ENCODE measurements at places on chromosomes 6 and 20.

- no peak for DNase-seq
Observed at GRCh38 chr20:47551222-47551621, 49.5 kb downstream of the NCOA3 start.

DNA sequence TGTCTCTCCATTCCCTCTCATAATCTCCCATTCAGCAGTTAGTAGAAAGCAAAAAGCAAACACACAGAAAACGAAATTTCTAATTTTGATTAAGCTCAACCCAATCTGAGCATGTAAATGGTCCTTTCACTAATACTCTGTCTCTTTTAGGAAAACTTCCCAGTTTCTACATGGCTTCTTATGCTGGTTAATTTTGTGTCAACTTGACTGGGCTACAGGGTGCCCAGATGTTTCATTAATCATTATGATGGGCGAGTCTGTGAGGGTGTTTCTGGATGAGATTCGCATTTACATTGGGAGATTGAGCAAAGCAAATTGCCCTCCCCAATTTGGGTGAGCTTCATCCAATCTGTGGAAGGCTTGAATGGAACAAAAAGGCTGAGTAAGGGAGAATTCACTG is 142.2 kb downstream of the MBOAT1 start:
- no peak for DNase-seq

- DNase-seq = no peak
Observed at GRCh38 chr6:125688138-125688537, 61.3 kb upstream of the HEY2 start.

DNA sequence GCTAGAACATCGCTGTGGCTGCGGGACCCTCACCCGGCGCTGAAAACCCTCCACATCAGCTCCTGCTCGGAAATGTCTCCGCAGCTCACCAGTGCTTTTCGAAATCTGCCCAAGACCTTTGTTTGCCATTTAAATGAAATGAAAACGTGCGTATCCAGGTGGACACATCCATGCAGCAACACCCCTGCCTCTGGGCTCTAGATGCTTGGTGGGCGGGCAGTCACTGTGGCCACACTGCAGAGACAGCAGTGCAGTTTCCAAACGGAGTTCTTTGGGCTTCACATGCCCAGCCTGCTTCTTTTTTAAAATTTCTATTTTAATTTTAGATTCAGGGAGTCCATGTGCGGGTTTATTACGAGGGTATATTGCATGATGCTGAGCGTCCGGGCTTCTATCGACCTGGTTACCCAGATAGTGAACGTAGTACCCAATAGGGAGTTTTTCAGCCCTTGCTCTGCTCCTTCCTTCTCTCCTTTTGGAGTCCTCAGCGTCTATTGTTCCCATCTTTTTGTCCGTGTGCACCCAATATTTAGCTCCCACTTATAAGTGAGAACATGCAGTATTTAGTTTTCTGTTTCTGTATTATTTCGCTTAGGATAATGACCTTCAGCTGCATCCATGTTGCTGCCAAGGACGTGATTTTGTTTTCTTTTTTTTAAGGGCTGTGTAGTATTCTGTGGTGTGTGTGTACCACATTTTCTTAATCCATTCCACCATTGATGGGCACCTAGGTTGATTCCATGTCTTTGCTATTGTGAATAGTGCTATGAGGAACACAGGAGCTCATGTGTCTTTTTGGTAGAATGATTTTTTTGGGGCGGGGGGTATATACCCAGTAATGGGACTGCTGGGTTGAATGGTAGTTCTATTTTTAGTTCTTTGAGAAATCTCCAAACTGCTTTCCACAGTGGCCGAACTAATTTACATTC is 4.8 kb upstream of the TUBB2B start:
- DNase-seq = no peak

DNA sequence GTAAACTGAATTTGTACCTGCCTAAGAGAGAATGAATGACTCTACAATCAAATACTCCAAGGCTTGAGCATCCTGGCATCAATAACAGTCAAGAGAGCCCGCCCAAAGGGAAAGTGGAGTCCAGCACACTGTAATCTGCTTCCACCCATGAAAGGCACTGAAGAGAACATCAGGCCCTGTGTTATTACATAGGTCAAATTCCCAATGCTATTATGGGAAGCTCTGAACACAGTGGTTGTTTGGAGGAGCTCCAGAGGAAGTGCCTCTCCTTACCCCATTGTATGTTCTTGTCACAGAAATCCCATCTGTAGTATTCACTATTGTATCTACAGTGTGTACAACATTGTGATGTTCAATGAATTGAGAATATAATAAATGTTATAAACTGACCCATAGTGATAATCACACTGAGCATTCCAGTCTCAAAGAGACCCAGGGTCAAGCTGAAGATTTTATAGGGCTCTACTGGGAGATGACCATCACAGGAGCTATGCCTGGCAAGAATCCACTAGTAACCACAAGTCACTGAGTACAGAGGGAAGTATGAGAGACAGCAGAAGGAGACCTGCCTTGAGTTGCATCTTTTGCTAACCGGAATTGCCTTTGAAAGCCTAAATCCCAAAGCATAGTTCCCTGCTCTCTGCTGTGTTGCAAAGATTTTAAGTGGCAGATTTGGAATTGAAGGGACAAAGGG is 446.7 kb downstream of the GJA1 start:
- no peak for DNase-seq

DNA sequence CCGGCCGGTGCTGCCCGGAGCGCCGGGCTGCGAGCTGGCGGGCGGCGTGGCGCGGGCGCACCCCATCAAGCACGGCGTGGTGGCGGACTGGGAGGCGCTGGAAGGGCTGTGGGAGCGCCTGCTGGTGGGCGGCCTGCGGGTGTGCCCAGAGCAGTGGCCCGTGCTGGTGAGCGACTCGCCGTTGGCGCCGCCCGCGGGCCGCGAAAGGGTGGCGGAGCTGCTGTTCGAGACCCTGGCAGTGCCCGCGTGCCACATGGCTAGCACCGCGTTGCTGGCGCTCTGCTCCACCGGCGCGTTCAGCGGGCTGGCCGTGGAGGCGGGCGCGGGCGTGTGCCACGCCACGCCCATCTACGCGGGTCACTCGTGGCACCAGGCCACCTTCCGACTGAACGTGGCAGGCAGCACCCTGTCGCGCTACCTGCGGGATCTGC is 517 bp downstream of the ACTL10 start:
- DNase-seq = peak; percentile 38

- no peak for DNase-seq
Observed at GRCh38 chr6:4270776-4271175, 135.4 kb upstream of the ECI2 start.

- no peak for DNase-seq
Observed at GRCh38 chr6:110981202-110981600, 637 bp upstream of the RPF2 start.

GRCh38 chr6:25215881-25216280 is 63.3 kb upstream of the CARMIL1 start:
- DNase-seq = no peak

- DNase-seq = no peak
Observed at GRCh38 chr6:112485120-112485826, 138.1 kb downstream of the RFPL4B start.

GRCh38 chr20:23565503-23566045 is 2.7 kb downstream of the CST9L start:
- DNase-seq = no peak

- DNase-seq = no peak
Observed at GRCh38 chr6:64330694-64331307, 695.2 kb downstream of the PHF3 start.

- no peak for DNase-seq
Observed at GRCh38 chr6:169692516-169692915, 9.3 kb downstream of the WDR27 start.

- no peak for DNase-seq
Observed at GRCh38 chr6:108200631-108201030, 34.8 kb downstream of the NR2E1 start.

DNA sequence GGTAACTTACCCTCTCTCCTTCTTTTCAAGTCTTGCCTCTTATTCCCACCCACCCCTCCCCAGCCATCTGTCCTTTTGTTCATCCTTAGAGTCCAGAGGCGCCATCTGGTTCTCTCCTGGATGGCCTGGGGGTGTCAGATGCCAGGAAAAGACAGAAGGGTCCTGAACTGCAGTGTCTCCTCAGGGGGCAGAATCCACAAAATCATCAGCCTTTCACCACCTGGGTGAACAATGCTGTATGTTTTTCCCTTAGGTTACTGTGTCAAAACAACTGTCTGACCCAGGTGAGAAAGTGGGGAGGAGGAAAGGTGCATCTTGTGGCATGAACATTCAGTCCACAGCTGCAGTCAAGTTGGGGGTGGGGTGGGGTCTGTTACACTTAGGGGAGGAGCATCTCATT is 47.9 kb upstream of the FYN start:
- no peak for DNase-seq

DNA sequence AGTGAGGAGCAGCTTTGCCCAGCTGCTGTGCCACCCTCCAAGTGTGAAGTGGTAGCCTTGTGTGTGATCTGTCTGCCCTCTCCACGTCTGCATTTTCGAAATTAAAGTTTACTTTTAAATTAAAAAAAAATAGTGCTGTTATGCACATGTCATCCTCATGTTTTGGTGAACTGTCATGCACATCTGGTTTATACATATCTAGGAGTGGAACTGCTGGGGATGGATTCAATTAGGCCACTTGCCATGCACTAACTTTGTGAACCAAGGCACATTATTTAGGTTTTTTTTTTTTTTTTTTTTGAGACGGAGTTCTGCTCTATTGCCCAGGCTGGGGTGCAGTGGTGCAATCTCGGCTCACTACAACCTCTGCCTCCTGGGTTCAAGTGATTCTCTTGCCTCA is 3.6 kb downstream of the GTSF1L start:
- DNase-seq = no peak

GRCh38 chr6:90695316-90695715 is 108.4 kb upstream of the MAP3K7 start:
- no peak for DNase-seq

DNA sequence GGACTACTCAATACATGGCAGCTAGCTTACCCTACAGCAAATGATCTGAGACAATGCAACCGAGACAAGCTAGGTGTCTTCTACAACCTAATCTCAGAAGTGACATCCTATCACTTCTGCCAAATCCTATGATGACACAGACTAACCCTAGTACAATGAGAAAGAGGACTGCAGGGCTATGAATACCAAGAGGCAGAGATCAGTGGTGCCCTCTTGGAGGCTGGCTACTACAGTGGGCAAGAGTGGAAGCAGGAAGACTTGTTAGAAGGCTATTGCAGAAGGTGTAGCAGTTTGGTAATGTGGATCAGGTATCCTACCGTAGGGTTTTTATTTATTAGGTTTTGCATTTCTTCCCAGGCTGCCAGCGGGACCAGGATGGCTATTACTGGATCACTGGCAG is 30.3 kb downstream of the GSS start:
- DNase-seq = no peak

DNA sequence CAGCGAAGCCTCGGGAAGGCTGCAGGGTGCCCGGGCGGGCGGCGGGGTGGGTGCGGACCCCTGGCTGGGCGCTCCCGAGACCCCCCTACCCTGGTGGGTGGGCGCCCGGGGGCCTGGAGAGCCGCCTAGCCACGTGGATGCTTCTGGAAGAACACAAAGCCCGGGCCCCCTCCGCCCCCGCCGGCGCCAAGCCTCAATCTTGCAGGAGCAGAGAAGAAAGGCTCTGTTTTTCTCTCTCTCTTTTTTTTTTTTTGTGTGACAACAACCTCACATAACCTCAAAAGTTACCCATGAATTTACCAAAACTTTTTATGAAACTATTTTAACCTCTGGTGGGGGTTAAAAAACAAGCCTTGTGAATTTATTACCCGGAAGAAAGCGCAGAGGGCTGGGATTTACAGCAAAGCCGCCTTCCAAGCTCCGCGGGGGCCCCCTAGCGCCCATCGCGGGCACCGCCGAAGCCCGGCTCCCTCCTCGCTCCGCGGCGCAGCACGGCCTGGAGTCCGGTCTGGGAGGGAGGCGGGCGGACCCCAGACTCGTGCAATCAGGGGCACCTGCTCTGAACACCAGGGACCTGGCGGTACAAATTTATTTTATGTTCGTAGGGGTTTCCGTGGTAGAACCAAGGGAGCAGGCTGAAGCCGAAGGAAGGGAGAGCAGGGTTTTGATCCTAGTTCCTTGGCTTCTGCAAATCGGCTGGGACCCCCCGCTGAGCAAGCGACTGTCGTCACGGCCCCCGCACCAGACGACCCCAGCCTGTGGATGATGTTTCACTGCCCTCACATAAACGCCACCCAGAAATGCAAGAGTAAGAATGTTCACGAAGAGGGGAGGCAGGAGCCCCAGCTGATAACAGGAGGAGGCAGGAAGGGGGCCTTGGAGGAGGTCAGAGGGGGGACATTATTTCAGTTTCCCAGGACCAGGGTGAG is 58.9 kb downstream of the ZNF831 start:
- peak; percentile 49 for DNase-seq

- DNase-seq = no peak
Observed at GRCh38 chr6:17945111-17945510, 42.3 kb downstream of the KIF13A start.

DNA sequence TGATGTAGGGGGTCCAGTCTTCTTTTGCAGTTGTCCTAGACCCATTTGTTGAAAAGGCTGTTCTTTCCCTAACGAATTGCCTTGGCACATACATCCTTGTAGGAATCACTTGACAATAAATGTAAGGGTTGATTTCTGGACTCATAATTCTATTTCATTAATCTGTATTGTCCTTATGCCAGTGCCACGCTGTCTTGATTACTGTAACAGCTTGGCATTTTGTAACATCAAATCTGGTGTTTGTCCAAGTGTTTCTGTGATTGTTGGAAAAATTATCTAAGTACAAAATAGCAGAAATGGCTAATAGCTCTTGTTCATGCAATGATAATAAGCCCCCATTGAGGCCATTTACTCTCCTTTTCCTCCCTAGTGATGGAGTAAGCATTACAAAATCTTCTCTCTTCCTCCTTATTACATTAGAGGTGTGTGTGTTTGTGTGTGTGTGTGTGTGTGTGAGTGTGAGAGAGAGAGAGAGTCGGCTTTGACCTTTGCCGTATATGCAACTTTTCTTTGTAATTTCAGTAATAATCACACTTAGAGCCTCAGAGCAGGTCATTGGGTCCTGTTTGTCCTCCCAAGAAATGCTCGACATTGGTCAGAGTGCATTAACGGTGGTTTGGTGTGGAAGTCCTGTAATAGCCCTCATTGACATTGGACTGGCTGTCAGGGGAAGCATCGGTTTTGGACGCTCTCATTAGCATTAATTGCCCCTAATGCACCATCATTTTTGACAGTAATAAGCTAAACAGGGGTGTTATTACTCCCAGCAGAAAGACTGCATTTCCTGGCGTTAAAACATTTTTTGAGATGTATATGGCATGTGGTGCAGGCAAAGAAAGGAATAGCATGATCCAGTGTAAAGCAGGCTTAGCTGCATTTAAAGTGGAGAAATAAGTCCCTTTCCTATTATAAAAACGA is 40.7 kb upstream of the MROH8 start:
- DNase-seq = no peak

- no peak for DNase-seq
Observed at GRCh38 chr6:56450882-56451739, 191.6 kb downstream of the DST start.
